MG63 (cell line): ENCODE measurements at places on chromosomes 1 and 21. TPM values are rescaled to one million over a fixed set of nuclear protein-coding genes. Genes with fewer than 3 reads are reported as not detected.

The TAS1R1 gene
- total RNA-seq: not detected in 2 replicates

The MEX3A gene
- 2.3 and 2.7 TPM in 2 replicates for total RNA-seq

The RYR2 gene
- total RNA-seq: 0.12 and 0.26 TPM in 2 replicates

The SPRR5 gene
- not detected in 2 replicates for total RNA-seq

The OR2T10 gene
- not detected in 2 replicates for total RNA-seq

The LAMC1 gene
- total RNA-seq: 59.6 and 65.0 TPM in 2 replicates

The ITLN1 gene
- not detected in 2 replicates for total RNA-seq

The EXO1 gene
- 28.5 and 40.7 TPM in 2 replicates for total RNA-seq

The HES3 gene
- total RNA-seq: not detected in 2 replicates

The LHX8 gene
- total RNA-seq: 0.79 TPM in 1 of 2 replicates, not detected in the other

The CELA3B gene
- not detected in 2 replicates for total RNA-seq

The CD5L gene
- not detected in 2 replicates for total RNA-seq

The RNU1-4 gene
- total RNA-seq: not detected in 2 replicates

The CBR3 gene
- total RNA-seq: 11.2 and 17.8 TPM in 2 replicates

The LCE1C gene
- not detected in 2 replicates for total RNA-seq

The RHD gene
- total RNA-seq: not detected in 2 replicates

The GJA9 gene
- not detected in 2 replicates for total RNA-seq

The MPL gene
- not detected in 2 replicates for total RNA-seq

The ZC3H11A gene
- total RNA-seq: 50.6 and 64.0 TPM in 2 replicates

The DCDC2B gene
- total RNA-seq: not detected in 2 replicates

The FLG2 gene
- total RNA-seq: not detected in 2 replicates

The GUCA2B gene
- not detected in 2 replicates for total RNA-seq

The APP gene
- total RNA-seq: 252 and 266 TPM in 2 replicates

The TEKT2 gene
- total RNA-seq: not detected in 2 replicates

The PGBD5 gene
- 0.05 TPM in 1 of 2 replicates, not detected in the other for total RNA-seq

The NIBAN1 gene
- total RNA-seq: 11.0 and 12.8 TPM in 2 replicates

The OLIG2 gene
- not detected in 2 replicates for total RNA-seq

The SASS6 gene
- 3.2 and 4.9 TPM in 2 replicates for total RNA-seq

The P3H1 gene
- total RNA-seq: 32.4 and 37.3 TPM in 2 replicates

The PLEKHO1 gene
- total RNA-seq: 9.9 and 15.8 TPM in 2 replicates

The CFAP141 gene
- total RNA-seq: not detected in 2 replicates

The ADGRL4 gene
- total RNA-seq: 0.10 and 0.49 TPM in 2 replicates

The CSDE1 gene
- 267 and 273 TPM in 2 replicates for total RNA-seq

The PLPPR5 gene
- 0.16 TPM in 1 of 2 replicates, not detected in the other for total RNA-seq

The CRP gene
- total RNA-seq: not detected in 2 replicates

The CFAP107 gene
- not detected in 2 replicates for total RNA-seq

The LAD1 gene
- total RNA-seq: not detected in 2 replicates

The LRRIQ3 gene
- 0.12 and 0.16 TPM in 2 replicates for total RNA-seq

The F3 gene
- 0.40 TPM in 1 of 2 replicates, not detected in the other for total RNA-seq

The UBXN10 gene
- not detected in 2 replicates for total RNA-seq

The FUCA1 gene
- total RNA-seq: 9.5 and 9.8 TPM in 2 replicates

The IL22RA1 gene
- 0.86 TPM in 1 of 2 replicates, not detected in the other for total RNA-seq

The SLC9C2 gene
- not detected in 2 replicates for total RNA-seq

The OLIG1 gene
- total RNA-seq: not detected in 2 replicates

The IGSF21 gene
- total RNA-seq: not detected in 2 replicates

The GPR37L1 gene
- not detected in 2 replicates for total RNA-seq

The ADORA1 gene
- 0.94 and 1.5 TPM in 2 replicates for total RNA-seq

The CRABP2 gene
- total RNA-seq: 57.8 and 62.8 TPM in 2 replicates

The FASLG gene
- total RNA-seq: not detected in 2 replicates

The ATF3 gene
- total RNA-seq: 0.99 and 7.4 TPM in 2 replicates

The DNAJC28 gene
- 0.72 and 1.1 TPM in 2 replicates for total RNA-seq

The LMX1A gene
- not detected in 2 replicates for total RNA-seq

The SELENOF gene
- 202 and 203 TPM in 2 replicates for total RNA-seq

The PTGFR gene
- 11.1 and 22.3 TPM in 2 replicates for total RNA-seq

The RLF gene
- total RNA-seq: 3.6 and 4.0 TPM in 2 replicates

The MFSD2A gene
- total RNA-seq: 4.8 and 5.8 TPM in 2 replicates

The SLC44A3 gene
- total RNA-seq: 0.26 and 0.57 TPM in 2 replicates
